ENCODE measurements at places on chromosomes 13 and 19.

DNA sequence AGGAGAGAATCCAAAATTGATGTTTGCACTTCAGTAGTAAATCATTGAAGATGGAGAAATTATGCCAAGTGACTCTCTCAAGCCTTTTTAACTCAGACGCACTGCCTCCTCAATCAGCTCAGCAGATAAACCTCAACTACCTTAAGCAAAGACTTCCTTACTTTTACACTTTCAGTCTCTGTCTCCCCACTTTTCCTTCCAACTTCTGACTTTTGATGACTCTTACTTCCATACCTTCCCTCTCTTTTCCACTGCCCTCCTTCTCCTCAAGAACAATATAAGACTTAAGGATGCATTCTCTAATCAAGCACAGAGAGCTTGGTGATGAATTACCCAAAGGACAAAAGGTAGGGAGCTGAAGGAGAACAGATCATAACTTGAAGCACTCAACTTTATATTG is 4.8 kb upstream of the DACH1 start:
- peak; percentile 79 for DNase-seq

DNA sequence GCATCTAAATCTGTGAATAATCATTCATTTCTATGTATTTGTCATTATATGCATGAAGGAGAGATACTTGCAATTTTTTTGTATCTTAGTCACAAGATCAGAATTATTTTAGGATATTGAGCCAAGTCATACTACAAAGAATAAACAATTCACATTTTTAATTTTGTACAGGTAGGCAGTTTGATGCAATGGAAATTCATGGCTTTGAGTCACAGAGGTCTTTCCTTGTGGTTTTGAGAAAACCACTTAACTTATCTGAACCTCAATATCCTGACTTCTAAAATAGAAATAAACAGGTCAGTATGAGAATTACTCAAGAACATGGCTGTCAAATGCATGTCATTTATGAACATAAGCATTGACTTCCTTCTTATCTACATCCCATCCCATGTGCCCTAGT is 221.4 kb upstream of the SLC10A2 start:
- no peak for DNase-seq

DNA sequence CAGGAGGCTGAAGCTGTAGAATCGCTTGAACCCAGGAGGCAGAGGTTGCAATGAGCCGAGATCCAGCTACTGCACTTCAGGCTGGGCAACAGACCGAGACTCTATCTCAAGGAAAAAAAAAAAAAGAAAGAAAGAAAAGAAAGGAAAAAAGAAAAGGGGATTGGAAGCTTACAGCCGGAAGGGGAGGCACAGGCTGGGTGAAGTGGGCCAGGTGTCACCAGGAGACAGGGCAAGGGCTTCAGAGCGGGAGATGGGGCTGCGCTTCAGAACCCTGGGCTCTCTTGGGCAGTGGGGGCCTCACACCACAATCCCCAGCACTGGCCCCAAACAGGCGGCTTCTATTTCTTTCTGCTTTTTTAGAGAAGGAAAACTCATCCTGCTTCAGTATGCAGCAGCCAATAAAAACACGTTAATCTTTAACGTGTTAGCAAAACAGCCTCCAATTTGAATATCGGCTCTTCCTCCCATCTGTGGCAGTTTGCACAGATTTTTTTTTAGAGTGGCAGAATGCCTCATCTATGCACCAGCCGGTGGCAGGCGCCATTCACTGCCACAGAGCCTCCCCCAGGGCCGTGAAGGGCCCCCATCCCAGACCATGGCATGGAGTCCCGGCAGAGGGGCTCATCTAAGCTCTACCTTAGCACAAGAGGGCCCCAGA is 46.6 kb upstream of the C19orf12 start:
- no peak for DNase-seq

- no peak for DNase-seq
These were observed 862.6 kb upstream of the PCDH20 start for GRCh38 chr13:62278271-62278670.

GRCh38 chr19:6837525-6837924 is 49.9 kb upstream of the ADGRE1 start:
- no peak for DNase-seq

DNA sequence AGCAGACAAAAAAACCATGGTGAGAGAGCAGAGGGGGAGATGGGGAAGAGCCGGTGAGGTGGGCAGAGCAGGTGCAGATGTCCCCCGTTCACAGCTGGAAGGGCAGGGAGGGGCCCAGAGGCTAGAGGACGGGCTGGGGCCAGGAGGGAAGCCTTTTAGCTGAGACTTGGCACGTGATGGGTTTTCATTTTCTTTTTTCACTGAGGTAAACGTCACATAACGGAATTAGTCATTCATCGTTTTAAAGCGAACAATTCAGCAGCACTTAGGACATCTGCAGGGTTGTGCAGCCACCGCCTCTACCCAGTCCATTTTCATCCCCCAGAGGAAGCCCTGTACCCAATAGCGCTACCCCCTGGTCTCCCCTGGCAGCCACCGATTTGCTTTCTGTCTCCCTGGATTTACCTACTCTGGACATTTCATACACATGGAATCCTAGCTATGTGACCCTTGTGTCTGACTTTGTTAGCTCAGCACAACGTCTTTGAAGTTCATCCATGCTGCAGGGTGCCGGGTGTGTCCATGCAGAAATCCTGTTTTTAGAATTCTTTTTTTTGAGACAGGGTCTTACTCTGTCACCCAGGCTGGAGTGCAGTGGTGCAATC is 16.0 kb upstream of the EMC10 start:
- no peak for DNase-seq

GRCh38 chr13:107928762-107929161 is 286.6 kb downstream of the LIG4 start:
- no peak for DNase-seq

- DNase-seq = peak; percentile 40
These were observed 414.8 kb downstream of the GPC5 start for GRCh38 chr13:91813253-91813652.

GRCh38 chr19:17797424-17798201 is 2.7 kb downstream of the B3GNT3 start:
- DNase-seq = no peak

DNA sequence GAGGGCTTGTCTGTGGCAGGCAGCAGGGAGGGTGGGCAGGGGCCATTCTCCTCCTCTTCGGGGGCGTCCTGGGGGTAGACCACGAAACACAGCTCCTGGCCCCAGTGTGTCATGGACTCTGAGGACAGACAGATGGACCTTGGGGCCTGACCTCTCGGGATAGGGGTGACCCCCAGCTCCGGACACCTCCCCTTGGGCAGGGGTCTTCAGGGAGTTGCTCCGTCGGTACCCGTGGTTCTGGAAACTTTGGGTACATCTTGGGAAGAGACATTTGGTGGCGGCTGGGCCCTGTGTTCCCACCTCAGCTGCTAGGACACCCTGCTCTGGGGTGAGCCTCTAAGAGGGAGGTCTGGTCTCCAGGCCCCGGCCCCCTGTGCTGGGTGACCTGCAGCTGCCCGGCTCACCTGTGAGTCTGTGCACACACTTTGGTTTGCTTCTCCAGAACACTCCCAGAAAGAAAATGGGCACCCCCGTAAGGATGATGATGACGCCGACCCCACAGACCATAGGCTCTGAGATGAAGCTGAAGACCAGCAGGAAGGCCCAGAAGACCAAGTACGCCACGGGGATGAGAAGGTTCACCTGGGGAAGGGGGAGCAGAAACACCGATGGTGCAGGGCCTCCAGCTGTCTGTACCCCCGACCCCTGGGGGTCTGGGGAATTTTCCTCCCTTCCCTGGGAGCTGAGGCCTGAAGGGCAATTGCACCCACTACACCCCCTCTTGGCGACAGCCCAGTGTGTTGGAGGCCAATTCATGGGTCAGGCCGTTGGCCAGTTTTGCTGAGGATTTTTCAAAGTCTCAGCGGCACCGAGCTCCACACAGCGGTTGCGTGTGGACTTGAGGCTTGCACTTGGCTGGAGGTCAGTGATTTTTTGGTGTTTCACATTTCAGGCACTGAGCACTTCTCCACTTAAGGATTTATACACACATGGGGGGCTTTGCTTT is 15.0 kb downstream of the LRP3 start:
- no peak for DNase-seq

GRCh38 chr13:89951341-89951740 is 1396.1 kb upstream of the MIR17HG start:
- no peak for DNase-seq

GRCh38 chr13:82687884-82688283 is 1194.4 kb downstream of the SLITRK1 start:
- DNase-seq = no peak

DNA sequence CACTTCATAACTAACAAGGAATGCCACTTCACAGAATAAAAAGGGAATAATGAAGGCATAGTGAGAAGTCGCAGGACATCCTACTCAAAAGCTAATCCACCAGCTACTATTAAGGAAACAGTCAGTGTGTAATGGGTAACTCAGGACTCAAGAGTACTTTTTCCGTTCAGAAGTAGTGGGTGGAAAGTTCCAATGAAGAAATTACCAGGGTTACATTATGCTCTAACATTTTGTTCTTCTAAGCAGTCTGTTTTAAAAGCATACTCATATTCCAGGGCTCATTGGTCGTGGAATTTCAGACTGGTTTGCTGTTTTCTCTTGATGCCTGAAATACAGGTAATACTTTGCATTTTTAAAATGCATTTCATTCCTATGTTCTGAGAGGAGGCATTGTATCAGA is 222.4 kb upstream of the IRS2 start:
- no peak for DNase-seq

GRCh38 chr13:51822106-51822815 is 18.3 kb upstream of the DHRS12 start:
- DNase-seq = no peak

GRCh38 chr19:53927739-53928138 is 18.7 kb downstream of the CACNG7 start:
- DNase-seq = no peak

- no peak for DNase-seq
These were observed 12.5 kb downstream of the GADD45B start for GRCh38 chr19:2488405-2488941.

GRCh38 chr19:44866664-44867063 is 20.6 kb downstream of the NECTIN2 start:
- no peak for DNase-seq

GRCh38 chr13:82797876-82798275 is 1084.4 kb downstream of the SLITRK1 start:
- DNase-seq = no peak

DNA sequence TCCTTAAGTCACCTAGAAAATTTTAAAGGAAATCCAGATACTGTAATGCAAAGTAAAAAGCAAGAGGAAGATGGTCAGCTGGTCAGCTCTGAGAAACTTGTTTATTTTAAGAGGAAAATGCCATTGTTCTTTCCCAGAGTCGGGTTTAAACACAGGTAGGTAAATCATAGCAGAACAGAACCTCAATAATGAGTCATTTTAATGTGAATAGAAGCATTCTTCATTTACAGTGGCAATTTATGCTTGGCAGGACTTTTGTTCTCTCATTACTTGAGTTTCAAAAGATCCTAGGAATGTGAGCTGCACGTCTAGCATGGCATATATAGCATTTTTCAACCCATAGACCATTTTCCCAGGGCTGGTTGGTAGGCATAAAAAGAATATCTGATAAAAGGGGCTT is 132.3 kb downstream of the LIG4 start:
- DNase-seq = no peak

GRCh38 chr19:41269571-41269970 is 5.4 kb downstream of the HNRNPUL1 start:
- no peak for DNase-seq

GRCh38 chr19:13841086-13841961 is 35.6 kb upstream of the NANOS3 start:
- DNase-seq = no peak

DNA sequence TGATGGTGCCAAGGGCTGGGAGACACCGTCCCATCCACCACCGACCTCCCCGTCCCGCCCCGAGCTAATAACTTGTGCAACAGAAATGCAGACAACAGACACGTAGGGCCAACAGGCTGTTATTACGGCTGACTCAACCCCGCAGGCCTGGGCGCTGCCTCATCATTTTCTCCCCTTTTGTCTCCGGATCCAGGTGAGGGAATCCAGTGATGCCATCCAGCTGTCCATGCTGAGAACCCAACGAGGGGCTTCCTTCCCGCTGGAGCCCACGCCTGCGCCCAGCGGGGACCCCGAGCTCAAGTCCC is 6.4 kb upstream of the DIRAS1 start:
- no peak for DNase-seq

DNA sequence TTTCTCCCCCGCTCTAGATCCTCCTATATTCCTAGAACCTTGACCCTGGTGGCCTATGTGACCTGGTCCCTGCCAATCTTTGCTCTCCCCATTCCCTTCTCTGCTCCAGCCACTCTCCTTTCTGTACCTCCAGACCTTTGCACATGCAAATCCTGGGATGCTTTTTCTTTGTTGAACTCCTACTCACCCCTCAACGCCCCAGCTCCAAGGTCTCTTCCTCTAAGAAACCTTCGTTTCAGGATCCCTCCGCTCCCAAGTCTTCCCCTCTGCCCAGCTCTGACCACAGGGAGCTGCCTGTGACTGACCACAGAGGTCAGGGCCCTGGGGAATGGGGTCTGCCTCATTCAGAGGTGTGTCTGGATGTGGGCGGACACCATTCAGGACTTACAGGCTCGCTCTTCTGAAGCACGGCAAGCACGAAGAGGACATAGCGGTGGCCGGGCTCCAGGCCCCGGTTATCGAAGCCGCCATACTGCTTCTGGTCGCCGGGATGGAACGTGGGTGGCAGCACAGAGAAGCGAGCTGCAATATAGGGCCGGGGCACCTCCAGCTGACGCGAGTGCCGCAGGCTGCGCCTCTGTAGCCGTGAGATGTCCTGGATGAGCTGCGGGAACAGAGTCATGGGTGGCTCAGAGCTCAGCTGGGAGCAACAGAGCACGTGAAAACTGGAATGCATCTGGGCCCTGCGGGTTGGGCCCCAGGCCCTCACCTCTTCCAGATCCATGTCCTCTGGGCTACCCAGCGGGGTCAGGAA is 120.9 kb downstream of the PTPRS start:
- no peak for DNase-seq

DNA sequence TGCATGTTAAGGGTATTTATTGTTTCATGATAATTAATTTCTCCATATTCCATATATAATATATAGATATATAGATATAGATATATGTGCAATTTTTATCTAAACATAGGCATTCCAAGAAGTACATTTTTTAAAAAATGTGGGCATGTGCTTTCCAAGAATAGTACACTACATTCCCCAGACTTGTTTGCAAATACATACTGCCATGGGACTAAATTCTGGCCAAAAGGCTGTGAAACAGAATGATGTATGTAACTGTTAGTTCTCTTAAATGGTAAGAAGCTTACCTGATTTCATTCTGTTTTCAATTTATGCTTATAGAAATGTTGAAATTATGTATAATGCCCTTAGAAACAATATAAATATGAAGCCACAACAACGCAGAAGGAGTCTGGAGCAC is 503.2 kb upstream of the SPRY2 start:
- DNase-seq = no peak

- DNase-seq = no peak
These were observed 29.0 kb upstream of the ZNF564 start for GRCh38 chr19:12580180-12580694.

DNA sequence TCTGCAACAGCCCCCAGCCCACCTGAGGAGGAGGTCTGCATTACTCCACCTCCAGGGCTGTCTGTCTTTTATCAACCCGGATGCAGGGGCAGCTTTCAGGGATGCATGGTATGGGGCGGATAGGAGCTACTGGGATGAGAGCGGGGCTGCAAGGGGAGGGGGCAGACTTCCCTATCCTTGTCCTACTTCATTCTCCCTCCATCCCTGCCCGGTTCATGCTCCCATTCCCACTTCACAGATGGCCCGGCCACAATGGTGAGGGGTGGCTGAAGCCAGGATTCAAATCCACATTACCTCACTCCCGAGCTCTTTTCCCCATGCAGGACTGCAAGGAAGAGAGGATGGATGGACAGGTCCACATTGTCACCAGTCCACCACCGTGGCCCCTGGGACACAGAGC is 40.5 kb upstream of the VSTM2B start:
- no peak for DNase-seq

Data from NCI-H1092 treated with DMSO at 0.1 percent for 48 hours (cell line).